Astrocyte (in vitro differentiated cells and primary cell): ENCODE measurements at places on chromosomes 1 and 21. TPM values are rescaled to one million over a fixed set of nuclear protein-coding genes. Genes with fewer than 3 reads are reported as not detected.

ABL2 gene
- 71.6 and 110 TPM in 2 replicates for total RNA-seq

DNA sequence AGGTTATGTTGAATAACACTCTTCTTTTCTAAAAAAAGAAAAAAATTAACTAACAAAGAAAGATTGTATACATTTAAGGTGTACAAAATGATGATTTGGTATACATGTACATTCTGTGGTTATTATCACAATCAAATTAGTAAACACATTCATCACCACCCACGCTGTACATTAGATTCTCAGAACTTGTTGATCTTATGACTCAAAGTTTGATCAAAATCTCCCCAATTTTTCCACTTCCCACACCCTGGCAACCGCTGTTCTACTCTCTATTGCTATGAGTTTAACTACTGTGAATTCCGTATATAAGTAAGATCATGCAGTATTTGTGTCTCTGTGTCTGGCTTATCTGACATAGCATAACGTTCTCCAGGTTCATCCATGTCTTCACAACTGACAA, 469.5 kb upstream of the CHRM3 start:
- DNase-seq = peak; percentile 42

DNA sequence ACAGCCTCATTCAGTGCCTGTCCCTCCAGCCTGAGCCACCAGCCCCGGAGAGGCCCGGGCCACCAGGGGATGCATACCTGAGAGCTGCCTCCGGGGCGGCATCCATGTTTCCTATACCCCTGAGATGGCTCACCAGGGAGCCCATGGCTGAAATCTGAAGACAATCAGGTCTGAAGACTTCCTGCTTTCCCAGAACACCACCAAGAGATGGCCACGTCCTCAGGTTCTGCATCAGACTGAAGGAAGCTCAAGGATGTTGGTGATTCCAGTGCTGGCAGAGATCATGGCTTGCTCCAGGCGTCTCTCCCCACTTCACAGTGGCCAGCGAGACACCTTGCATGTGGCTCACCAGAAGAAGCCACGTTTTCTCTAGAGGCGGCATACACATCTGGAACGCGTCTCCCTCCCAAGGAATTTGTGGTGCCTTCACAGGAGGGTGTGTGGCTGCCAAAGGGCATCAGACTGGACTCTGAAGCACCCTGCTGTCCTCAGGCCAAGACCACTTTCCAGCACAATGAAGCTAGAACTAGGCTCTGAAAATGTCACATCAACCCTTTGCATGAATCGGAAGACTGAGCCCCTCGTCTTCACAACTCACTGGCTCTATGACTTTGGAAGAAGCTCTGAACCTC, 170.7 kb upstream of the IRF2BP2 start:
- DNase-seq = no peak

MECR gene
- total RNA-seq = 25.1 and 30.3 TPM in 2 replicates

DNA sequence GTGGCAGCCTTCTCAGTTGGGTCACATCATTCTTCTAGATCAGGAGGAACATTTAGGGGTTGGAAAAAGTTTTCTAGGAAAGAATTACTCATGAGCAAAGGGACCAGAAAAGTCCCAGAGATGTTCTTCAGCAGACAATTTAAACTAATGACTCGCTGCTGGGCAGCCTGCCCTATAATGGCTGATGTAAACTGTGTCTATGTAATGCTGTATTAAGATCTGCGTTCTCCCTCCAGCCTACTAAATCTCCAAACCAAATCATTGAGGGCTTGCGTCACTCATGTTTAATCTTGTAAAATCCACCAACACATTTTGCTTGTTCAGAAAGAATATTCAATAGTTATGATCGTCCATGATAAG, 92.1 kb downstream of the LRRC8C start:
- peak; percentile 76 for DNase-seq
